ENCODE measurements at places on chromosomes 11 and 22. TPM values are rescaled to one million over a fixed set of nuclear protein-coding genes. Genes with fewer than 3 reads are reported as not detected.

Gene OR10A2
- not detected for total RNA-seq

Gene BET1L
- total RNA-seq = 17.3 TPM

Gene C11orf52
- 0.37 TPM for total RNA-seq

Gene MUC2
- not detected for total RNA-seq
